GM18507 (cell line): ENCODE measurements at places on chromosomes 7 and 10.

DNA sequence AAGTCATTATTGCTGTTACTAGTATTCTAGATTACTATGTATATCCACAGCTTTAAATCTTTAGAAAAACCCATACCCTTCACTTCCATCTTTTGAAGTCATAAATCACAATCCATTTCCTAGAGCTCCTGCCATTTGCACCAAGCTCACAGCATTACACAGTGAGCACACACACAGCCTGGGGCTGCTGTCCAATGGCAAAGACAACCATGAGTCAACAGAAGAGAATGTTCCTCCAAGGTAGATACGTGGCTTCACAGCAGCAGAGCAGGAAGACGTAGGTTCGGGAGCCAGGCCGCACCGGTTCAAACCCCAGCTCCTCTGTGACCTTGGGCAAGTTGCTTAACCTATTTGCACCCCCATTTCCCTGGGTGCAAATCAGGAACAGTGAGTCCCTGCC is 234.6 kb downstream of the DIP2C start:
- no peak for DNase-seq

- DNase-seq, result no peak
Measured at GRCh38 chr10:21464134-21464533, 61.3 kb downstream of the SKIDA1 start.

DNA sequence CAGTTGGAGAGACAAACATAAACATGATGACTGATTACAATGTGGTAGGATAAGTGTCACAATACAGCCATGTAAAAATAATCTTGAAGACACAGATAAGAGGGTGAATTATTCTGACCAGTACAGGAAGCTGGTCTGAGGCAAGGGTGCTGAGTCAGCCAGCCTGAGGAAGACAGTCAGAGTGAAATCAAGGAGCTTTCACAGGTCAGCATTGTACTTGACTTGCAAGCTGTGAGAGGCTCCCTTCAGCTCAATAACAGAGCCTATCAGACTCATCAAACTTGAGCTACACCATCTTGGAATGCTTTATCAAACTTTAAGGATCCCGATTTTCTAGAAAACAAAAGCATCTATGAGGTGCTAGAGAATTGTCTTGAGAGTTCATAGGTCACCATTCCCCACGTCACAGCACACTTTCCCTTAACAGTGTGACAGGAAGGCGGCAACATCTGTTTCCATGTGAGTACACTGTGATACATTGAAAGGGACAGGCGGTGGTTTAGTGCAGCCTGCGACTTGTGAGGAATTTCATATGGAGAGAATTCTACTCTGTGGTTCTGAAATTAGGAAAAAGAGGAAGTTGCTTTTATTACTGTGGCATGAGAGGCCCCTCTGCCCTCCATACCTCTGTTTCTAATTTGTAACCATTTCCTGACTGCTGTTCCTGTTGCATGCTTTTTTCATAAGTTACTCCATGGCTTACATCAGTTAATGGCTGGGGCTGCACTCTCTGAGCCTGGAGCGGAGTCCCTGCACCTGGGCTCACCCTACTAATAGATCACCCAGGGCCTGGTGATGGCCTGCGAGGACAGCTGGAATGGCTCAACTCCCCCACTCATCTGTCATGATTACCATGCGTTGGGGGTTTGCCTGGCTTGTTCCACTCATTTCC is 417.1 kb downstream of the SUGCT start:
- DNase-seq, result no peak

GRCh38 chr7:112167147-112167546 is 39.1 kb downstream of the DOCK4 start:
- no peak for DNase-seq

DNA sequence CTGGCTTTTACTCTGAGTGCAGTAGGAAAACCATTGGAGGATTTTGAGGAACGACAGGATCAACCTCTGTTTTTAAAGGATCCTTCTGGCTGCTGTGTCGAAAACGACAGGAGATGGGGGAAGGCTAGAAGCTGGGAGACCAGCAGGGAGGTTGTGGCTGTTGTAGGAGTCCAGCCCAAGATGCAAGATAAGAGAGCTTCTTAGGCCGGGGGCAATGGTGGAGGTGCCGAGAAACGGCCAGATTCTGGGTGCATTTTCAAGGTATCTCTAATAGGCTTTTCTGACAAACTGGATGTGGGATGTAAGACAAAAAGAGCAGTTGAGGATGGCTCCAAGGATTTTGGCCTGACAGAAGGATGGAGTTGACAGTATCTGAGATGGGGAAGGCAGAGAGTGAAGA is 10.3 kb upstream of the PVRIG start:
- DNase-seq, result no peak

GRCh38 chr10:116707981-116708380 is 34.4 kb downstream of the HSPA12A start:
- DNase-seq, result no peak

- DNase-seq, result no peak
Measured at GRCh38 chr7:121624958-121625357, 228.8 kb upstream of the FAM3C start.

GRCh38 chr10:49534670-49535381 is 4.1 kb downstream of the ERCC6 start:
- DNase-seq, result peak; percentile 36

GRCh38 chr10:14616955-14617730 is 157.6 kb downstream of the FAM107B start:
- no peak for DNase-seq

DNA sequence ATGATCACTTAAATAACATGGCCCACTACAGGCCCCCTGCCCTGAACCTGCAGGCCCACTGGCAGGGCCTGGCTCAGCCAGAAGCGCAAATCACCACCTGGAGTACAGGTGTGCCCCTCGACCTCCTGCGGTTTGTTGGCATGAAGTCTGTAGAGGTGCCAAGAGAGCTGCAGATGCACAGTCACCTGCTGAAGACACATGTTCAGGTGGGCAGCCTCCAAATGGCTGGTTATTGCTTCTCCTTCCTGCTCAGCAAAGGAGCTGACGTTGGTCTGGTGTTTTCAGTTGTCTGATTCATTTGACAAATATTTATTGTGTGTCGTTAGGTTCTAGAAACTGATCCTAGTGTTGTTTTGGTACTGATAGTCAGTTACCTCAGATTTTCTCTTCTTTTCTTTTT is 29.0 kb downstream of the DHTKD1 start:
- no peak for DNase-seq

DNA sequence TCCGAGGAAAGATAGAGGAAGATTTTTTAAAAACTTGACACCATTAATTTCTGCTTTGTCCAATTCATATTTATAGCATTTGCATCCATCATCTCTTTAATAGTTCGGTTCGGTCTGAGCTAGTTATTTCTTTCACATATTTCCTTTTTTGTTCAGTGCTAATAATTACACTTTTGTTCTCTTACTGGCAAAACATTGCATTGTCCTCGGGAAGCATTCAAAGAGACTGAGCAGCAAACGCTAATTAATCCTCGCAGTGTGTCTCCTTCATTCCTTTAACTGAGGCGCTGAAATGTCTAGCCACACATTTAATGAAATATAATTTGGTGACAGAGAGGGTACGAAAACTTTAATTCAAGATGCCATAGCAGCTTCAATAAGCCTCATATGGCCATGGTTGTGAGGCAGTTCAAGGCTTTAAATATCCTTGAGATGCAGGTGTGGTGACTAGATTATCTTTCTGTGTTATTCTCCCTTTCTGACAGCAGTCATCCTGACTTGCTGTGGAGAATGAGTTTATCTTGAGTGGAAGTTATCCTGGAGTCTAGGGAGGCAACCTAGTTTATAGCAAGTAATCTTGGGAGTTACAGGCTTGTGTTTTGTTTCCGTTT is 431.4 kb downstream of the SDK1 start:
- DNase-seq, result no peak

DNA sequence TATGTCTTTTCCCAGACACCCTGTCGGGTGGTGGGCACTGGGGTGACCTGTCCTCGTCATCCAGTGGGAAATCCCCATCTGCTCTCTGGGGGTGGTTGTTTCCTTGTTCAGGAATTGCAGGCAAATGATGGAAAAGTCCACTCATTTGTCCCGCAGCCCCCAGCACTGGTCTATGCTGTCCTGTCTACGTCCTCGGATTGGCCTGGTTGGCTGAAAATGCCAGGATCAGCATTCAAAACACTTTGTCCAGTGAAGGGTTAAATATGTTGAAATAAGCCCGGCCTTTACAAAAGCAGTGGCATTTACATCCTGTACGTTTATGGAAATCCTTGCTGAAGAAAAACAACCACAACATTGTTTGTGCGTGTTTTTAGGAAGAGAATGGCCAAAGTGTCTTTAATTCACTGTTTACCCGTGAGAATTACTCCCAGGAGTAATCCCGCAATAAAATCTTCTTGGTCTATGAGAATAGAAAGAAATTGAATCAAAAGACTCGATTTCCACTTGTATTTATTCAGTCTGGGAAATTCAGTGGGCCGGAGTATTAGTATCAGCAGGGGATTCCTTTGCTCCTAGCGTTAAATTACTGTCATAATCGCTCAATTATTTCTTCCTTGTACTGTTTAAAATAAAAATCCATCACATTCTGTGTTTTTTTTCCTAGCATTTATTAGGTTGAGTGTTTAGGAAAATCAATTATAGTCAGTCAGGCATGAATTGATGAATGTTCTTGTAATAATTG is 116.8 kb upstream of the SH2B2 start:
- DNase-seq, result no peak

DNA sequence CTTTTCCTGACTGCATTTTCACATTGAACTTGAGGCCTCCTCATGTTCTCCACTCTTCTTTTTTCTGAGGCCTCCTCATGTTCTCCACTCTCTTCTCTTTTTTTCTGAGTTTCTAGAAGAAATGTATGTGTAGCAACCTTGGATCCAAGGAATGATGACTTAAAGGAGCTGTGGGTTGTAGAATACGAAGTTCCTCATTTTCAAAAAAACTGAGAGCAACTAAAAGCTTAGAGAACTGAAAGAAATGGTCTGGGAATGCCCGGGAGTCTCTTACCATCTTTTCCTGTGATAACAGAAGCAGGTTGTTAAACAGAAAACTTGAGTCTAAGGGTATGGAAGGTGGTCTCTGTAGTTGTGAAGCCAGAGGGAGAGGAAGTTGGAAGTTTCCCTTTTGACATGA is 32.8 kb downstream of the MRPS33 start:
- no peak for DNase-seq

DNA sequence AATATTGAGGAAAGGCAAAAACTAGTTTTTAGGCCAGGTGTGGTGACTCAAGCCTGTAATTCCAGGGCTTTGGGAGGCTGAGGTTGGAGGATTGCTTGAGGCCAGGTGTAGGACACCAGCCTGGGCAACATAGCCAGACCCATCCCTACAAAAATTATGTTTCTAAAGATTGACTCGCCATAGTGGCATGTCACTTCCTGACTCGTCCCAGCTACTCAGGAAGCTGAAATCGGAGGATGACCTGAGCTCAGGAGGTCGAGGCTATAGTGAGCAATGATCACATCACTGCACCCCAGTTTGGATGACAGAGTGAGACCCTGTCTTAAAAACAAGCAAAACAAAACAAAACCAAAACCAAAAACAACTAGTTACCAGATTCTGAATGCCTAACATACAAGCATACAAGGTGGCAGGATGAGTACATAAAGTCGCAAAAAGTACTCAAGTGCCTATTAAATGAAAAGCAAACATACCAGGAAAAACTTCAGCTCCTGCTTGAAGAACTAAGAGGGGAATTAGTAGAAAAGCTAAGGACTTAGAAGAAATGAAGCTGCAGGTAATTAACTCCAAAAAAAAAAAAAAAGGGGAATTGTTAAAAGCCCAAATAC is 14.1 kb downstream of the ZNF398 start:
- no peak for DNase-seq

GRCh38 chr10:93758508-93758885 is 761 bp downstream of the LGI1 start:
- no peak for DNase-seq

GRCh38 chr10:117134306-117135025 is 3.6 kb downstream of the VAX1 start:
- DNase-seq, result no peak
